ENCODE measurements at places on chromosomes 3 and 15. TPM values are rescaled to one million over a fixed set of nuclear protein-coding genes. Genes with fewer than 3 reads are reported as not detected.

The TMED3 gene
- total RNA-seq: 81.5 TPM

The DAPK2 gene
- total RNA-seq: 29.6 TPM

The CYP1A2 gene
- not detected for total RNA-seq

The HCN4 gene
- not detected for total RNA-seq

The FGD5 gene
- total RNA-seq: 28.2 TPM

The GOLGA8Q gene
- 1.9 TPM for total RNA-seq

The PAK6 gene
- 0.80 TPM for total RNA-seq

The ZNF860 gene
- 0.80 TPM for total RNA-seq

The SPESP1 gene
- 6.1 TPM for total RNA-seq

The DOCK3 gene
- total RNA-seq: 0.73 TPM

The CFAP92 gene
- 1.3 TPM for total RNA-seq

The SMAD3 gene
- 33.4 TPM for total RNA-seq

The OGG1 gene
- 23.3 TPM for total RNA-seq

The OR5K3 gene
- not detected for total RNA-seq

The GP9 gene
- total RNA-seq: not detected

The SPSB4 gene
- not detected for total RNA-seq

The CERS3 gene
- total RNA-seq: 3.7 TPM

The CFAP161 gene
- 0.66 TPM for total RNA-seq

The TUBGCP5 gene
- total RNA-seq: 33.6 TPM

The PARP15 gene
- 2.9 TPM for total RNA-seq

The REC114 gene
- not detected for total RNA-seq

The RNU5B-1 gene
- not detected for total RNA-seq

The COL8A1 gene
- total RNA-seq: 9.2 TPM

The LCTL gene
- not detected for total RNA-seq

The GUCA1C gene
- total RNA-seq: not detected

The DET1 gene
- total RNA-seq: 12.1 TPM

The MCTP2 gene
- 46.2 TPM for total RNA-seq

The LRRC3B gene
- total RNA-seq: not detected

The LRRIQ4 gene
- not detected for total RNA-seq

The GCNT3 gene
- not detected for total RNA-seq

The FBXL22 gene
- 0.64 TPM for total RNA-seq

The RNF123 gene
- 22.1 TPM for total RNA-seq

The SPTBN5 gene
- total RNA-seq: 0.16 TPM

The IL17RB gene
- total RNA-seq: 61.6 TPM

The ZBTB47 gene
- total RNA-seq: 45.2 TPM

The CEP70 gene
- total RNA-seq: 58.3 TPM
